ENCODE measurements at places on chromosomes 7 and 10.

- DNase-seq = no peak
Measured at GRCh38 chr7:93736668-93737369, 153.7 kb downstream of the TFPI2 start.

GRCh38 chr10:114519756-114520293 lies 115.5 kb upstream of the AFAP1L2 start:
- DNase-seq = no peak

DNA sequence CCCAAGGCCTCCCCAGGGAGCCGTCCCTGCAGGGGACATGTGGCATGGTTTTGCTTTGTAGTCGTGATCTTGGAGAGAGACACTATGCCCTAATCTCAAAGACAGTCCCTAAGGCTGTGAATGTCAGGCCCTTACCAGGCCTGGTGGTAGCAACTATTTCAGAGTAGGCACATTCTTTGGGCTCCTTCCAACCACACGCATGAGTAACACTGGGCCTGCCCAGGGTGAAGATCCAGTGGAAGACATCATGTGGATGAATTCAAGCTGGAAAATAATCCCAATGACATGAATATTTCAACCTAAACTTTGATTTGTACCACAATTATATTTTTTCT lies 39.5 kb upstream of the INSIG1 start:
- no peak for DNase-seq

- DNase-seq = no peak
Measured at GRCh38 chr10:23780331-23780730, 341.5 kb downstream of the OTUD1 start.

- no peak for DNase-seq
Measured at GRCh38 chr10:90947030-90947960, 26.4 kb upstream of the ANKRD1 start.

DNA sequence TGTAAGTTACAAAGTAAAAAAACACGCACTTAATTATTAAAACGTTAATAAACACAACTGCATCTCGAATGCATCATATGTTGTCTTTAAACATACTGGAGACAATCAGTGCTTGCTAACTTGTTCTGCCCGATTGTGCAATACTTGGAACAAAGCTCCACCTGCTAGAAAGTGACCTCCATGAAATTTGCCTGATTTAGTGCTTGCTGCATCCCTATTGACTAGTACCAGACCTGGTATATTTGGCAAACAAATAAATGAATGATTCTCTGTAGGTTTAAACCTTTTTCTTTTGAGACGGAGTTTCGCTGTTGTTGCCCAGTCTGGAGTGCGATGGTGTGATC lies 6.2 kb downstream of the BZW2 start:
- no peak for DNase-seq

DNA sequence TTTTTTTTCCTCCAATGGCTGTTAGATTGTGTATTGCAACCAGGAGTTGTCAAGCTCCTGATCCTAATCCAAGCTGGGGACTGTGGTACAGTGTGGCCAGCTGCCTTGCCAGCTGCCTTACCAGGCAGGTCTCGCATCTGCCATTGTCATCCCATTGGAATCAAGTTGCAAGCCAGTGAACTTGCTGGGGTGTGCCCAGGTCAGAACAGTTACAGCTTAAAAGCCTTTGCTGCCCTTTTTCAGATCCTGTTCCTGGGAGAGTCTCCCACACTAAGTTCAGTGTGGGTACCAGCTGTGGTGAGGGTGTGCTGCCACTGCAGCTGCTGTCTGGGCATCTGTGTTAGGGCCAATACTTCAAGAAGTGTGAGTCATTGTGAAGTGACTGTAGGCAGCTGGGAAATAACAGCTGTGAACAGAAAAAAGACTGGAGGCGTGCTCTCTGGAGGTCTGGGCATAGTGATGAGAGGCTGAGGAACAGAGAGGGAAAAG lies 72.8 kb downstream of the CCNY start:
- DNase-seq = no peak

- no peak for DNase-seq
Measured at GRCh38 chr7:158404031-158404761, 183.4 kb downstream of the PTPRN2 start.

- DNase-seq = no peak
Measured at GRCh38 chr7:151115836-151116418, 29.7 kb downstream of the AGAP3 start.

GRCh38 chr7:75869776-75870379 lies 9.0 kb upstream of the RHBDD2 start:
- DNase-seq = no peak

DNA sequence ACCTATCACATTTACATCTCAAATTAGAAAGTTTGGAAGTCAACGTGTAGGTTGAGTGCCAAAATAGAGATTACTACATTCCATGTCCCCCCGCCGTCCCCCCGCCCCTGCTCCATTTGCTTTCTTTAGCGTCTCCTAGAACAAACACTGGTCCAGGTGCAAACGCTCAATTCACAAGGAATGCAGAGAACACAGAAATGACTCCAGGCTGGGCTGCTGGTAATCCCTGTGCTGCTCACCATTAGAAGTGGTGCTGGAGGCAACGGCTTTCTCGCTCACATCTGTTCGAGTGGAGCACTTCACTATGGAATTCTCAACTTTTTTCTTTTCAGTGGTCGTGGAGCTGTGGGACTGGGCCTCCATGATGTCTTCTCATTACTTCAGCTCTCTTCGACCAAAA lies 14.1 kb downstream of the GLI3 start:
- DNase-seq = no peak

DNA sequence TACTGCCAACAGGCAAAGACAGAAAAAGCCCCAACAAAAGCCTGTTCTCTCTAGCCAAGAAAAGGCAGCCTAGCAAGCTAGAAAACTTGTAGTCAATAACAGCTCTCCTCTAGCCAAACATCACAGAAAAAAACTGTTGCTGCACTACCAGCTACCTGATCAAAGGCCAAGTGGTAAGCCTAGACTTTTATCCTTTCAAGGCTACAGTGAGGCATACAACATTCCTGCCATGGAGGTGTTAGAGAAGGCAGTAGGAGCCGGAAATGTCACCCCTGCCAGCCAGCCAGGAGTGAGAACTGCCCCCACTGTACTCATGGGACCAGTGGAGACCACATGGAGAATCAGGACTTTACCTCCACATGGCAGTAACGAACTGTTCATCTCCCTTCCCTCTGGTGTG lies 31.2 kb downstream of the CCDC126 start:
- no peak for DNase-seq

DNA sequence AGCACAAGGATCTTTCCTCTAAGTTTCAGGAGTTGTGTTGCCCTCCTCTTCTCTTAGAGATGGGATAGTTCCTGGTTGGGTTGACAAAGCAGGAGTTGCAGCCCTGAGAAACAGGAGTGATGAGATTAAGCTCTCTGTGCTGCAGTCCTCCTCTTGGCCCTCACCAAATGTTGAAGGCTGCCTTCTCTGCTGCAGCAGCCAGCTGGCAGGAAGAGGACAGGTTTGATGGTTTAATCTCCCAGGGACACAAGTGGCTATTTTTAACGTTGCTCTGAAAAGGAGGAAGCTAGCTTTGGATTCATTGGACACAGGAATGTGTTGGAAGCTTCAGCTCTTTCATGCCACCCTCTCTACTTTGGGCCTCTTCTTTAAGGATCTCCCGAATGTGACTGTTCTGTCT lies 9.4 kb downstream of the STRIP2 start:
- no peak for DNase-seq

DNA sequence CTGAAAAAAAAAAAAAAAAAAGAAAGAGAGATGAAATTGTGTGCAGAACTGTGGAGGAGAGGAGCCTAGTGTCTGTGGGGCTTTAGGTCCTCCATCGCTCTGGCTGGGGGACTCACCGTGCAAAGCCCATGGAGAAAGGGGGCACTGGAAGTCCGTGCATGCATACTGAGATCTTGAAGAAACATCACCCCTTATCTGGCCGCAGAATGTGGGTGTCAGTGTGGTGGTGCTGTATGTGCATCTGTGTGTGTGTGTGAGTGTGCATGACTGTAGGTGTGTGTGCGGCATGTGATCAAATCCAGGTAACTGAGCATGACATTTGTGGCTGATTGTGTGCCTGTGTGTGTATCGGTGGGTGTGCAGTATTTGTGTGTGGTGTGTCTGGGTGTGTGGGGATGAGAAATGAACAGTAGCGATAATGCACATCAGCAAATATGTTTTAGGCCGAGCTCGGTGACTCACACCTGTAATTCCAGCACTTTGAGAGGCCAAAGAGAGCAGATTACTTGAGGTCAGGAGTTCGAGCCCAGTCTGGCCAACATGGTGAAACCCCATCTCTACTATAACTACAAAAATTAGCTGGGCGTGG lies 8.8 kb upstream of the CLDN3 start:
- no peak for DNase-seq

GRCh38 chr7:142712617-142712957 lies 36.7 kb upstream of the PRSS1 start:
- DNase-seq = no peak

GRCh38 chr7:80135309-80136104 lies 876 bp downstream of the GNAI1 start:
- DNase-seq = no peak

- no peak for DNase-seq
Measured at GRCh38 chr7:85890244-85890811, 703.5 kb upstream of the SEMA3D start.

DNA sequence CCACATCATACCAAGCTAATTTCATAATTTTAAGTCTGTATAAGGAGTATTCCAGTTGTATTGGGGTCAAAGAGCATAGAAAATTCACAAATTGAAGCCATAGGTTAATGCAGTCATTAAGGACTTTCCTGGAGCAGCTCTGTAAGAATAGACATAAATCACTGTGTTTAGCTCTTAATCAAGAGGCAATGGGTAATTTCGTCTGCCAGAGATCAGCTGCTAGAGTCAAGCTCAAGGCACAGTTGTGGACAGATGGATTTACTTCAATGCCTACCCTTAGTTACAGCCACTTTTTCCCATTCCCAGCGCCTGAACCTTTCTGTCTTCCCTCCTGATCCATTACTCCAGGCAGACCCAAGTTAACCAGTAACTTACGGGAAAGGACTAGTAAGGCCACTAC lies 40.6 kb upstream of the AGBL3 start:
- DNase-seq = no peak

- no peak for DNase-seq
Measured at GRCh38 chr7:95295397-95295796, 28.9 kb downstream of the PON1 start.

DNA sequence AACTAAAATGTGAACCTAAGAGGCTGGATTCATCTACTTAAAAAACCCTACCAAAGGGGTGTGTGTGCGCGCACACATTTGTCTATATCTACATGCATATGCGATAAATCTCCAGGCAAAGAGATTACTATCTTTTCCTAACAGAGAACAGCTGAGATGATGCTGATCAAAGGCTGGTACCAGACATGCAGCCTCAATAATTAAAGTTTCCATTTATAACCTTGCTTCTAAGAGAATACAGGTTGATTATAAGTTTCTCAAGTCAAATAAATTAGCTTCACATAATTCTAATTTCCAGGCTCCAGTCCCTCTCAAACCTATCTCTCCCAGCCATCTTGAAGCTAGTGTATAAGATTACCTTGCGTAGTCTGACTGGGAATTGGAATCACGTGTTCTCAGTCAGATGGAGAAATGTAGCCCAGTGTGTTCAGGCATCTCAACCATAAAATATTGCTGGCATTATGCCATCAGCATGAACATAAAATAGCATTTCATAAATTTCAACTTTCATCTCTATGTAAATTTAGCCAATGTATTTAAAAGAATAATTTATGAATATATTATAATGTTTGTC lies 1062.0 kb downstream of the XPNPEP1 start:
- DNase-seq = no peak

DNA sequence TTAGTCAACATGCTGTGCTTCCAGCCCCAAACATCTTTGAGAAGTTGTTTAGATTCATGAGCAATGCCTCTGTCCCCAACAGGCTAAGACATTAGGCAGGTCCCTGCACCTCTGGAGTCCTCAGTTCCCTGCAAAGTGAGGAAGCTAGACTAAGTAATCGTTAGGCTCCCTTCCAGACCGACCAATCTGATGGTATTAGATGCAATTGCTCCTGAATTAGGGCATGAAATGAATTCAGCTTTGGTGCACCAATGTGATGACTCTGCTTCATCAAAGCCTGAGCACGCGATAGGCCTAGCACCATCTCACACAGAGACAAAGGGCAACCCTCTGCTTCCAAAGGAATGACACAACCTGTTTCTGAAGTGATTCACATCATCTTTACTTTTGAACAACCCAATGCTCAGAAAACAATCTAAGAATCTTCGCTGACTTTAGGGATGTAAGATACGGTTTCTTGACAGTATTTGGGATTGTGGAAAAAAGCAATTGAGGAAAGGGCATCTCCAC lies 723 bp upstream of the TES start:
- DNase-seq = no peak

GRCh38 chr10:123614888-123615287 lies 51.3 kb upstream of the GPR26 start:
- peak; percentile 72 for DNase-seq

GRCh38 chr7:121398246-121398645 lies 2.1 kb upstream of the FAM3C start:
- no peak for DNase-seq

DNA sequence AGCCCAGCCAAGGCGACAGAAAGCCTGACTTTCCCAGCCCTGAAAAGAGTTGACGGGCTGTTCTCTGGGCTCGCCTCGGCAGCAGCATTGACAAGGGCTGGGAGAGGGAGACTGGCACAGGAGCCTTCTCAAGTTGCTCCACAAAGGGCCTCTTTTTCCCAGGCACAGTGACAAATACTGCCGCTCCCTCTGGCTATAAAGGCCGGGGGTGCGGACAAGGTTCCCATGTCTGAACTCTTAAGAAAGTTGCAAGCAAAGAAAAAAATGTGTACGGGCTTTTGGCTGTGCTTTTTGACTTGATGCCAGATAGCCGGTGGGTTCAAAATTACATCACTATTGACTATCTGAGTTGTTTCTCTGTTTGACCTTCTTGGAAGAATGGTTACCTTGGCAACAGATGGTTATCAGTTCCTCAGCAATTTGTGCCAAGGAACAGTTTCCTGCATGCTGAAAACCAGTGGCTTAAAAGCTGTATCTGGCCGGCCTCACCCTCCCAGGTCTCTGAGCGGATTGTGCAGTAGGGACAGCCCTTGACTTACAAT lies 115.9 kb upstream of the EEPD1 start:
- DNase-seq = no peak

- no peak for DNase-seq
Measured at GRCh38 chr10:58517491-58518355, 5.1 kb downstream of the BICC1 start.

GRCh38 chr10:88097536-88097935 lies 234.1 kb downstream of the PTEN start:
- no peak for DNase-seq

DNA sequence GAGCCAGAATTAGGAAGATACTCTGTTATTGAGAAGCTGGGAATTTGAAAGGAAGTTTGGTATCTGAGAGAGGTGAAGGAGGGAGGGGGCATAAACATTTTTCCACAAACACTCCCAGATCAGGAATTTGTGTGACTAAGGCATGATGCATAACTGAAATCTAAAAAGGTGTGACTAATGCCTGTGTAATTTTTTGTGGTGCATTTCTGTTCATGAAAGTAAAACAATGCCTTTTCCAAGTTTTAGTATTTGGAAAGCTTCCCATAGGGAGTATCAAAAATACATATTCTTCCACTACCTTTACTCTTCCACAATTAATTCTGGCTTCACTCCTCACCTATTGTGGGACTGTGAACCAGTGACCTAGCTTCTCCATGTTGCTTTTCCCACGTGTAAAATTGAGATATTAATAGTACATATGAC lies 56.4 kb upstream of the CAV2 start:
- no peak for DNase-seq

GRCh38 chr7:46133072-46133471 lies 212.0 kb upstream of the IGFBP3 start:
- DNase-seq = no peak

- DNase-seq = no peak
Measured at GRCh38 chr10:131556897-131557495, 245.5 kb upstream of the TCERG1L start.

- DNase-seq = no peak
Measured at GRCh38 chr7:138852469-138852868, 54.5 kb upstream of the ATP6V0A4 start.

All from tibial nerve (tissue), 4 donors.